NCI-H146 (cell line): ENCODE measurements at places on chromosomes 16 and 17.

- no peak for DNase-seq
Observed at GRCh38 chr17:5526821-5527598, 40.6 kb downstream of the MIS12 start.

GRCh38 chr16:85749771-85750145 is 1.1 kb downstream of the C16orf74 start:
- no peak for DNase-seq

GRCh38 chr17:3918372-3919122 is 2.3 kb upstream of the P2RX1 start:
- no peak for DNase-seq

DNA sequence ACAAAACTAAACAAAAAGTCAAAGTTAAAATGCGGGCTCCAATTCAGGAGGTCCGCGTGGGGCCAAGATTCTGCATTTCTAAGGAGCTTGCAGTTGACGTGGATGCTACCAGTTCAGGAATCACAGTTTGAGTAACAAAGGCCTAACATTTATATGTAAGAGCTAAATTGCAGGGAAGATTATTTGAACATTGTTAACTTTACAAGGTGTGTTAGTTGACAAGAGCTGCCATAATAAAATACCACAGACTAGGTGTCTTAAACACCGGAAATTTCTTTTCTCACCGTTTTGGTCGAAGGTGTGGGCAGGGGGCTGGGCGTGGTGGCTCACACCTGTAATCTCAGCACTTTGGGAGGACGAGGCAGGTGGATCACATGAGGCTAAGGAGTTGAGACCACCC is 24.8 kb upstream of the CMIP start:
- DNase-seq = no peak

GRCh38 chr17:22277595-22277994 is 585.3 kb downstream of the KCNJ18 start:
- DNase-seq = no peak

DNA sequence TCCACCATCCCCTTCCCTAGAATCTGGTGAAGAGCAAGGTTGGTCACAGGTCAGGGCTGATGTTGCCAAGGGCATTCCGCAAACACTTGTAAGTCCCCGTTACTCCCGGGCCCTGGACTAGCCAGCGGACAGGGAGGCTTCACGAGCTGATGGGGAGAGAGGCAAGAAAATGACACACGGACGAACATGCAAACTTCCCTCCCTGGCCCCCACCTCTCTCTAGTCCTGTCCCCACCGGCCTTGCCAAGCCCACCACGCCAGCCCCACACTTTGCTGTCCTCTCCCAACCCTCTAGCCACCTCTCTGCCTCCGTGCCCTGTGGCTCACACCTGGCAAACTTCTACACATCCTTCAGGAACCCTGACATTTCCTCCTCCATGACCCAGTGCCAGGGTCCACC is 54.8 kb downstream of the RPH3AL start:
- no peak for DNase-seq

- DNase-seq = no peak
Observed at GRCh38 chr17:58527306-58527705, 12.9 kb upstream of the MTMR4 start.

DNA sequence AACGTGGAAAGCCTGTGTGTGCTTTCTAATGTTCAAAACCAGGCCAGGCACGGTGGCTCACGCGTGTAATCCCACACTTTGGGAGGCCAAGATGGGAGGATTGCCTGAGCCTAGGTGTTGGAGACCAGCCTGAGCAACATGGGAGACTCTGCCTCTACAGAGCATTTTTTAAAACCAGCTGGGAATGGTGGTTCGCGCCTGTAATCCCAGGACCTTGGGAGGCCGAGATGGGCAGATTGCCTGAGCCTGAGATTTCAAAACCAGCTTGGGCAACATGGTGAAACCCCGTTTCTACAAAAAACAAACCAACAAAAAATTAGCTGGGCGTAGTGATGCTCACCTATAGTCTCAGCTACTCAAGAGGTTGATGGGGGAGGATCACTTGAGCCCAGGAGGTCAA is 26.4 kb downstream of the RNF213 start:
- DNase-seq = no peak

DNA sequence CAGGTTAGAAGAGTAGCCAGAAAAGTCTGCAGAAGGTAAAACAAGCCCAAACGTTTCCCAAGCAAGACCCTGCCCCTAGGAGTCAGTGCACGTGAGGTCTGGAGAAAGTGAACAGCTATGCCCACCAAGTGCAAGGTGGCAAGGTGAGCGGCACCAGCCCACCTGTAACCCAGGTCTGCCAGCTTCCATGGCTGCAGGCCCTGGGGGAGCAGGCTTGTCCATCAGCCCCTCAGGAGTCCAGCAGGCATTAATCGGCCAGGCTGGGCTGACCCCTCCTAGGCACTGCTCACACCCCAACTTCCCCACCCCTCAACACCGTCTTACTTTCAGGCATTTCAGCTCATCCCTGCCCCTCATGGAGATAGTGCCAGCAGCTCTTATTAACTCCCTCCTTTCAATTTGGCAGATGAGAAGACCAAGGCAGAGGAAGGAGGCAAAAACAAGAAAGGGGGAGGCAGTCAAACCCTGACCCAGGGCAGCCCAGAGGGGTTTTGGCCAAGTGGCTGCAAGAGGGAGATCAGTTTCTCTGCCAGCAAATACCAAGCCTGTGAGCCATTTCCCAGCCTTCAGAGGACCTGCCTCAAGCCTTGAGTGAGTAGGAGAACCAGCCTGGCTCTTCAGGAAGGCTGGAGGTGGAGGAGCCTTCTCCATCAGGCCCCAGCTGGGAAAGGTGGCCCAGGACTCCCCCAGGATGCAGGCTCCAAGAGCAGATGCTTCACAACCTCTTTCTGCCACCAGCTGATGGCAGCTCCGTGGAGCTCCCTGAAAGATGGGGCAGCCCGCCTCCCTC is 14.7 kb downstream of the BEAN1 start:
- DNase-seq = no peak

DNA sequence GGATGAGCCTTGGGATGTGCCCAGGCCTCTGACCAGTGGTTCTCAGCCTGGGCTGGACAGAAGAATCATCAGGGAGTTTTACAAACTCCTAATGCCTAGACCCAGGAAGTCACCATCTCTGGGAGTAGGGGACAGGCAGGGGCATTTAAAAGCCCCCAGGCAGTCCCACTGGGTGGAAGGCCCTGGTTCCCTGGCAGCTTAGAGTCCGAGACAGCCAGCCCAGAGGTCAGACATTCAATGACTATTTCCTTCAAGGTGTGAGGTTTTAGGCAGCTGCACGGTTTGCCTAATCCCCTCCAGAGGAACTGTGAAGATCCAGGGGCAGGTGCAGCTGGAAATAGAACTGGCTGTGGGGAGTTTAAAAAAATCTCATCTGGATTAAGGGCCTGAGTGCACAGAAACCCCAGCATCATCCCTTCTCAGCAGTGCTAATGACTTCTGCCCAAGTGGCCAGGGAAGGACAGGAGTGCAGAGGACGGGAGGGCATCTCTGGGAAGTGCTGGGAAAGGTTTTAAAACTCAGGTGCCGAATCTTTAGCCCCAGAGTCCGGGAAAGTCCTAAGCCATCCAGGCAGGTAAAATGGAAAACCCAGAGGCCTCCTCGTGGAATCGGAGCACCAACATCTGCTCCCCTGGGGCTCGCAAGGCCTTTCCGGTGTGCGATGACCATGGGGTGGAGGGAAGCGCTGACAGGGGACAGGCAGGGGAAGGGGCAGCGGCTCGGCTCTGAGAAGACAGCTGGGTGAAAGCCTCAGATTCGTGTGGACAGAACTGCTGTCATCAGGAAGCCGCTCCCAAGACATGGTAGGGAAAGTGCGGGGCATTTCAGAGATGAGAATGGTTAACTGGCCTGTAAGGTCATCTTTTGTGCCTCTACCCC is 1.5 kb upstream of the LGALS3BP start:
- DNase-seq = no peak

GRCh38 chr16:70572926-70573270 is 49.3 kb downstream of the SF3B3 start:
- DNase-seq = no peak

GRCh38 chr16:59683709-59684108 is 949.6 kb upstream of the GOT2 start:
- no peak for DNase-seq

- DNase-seq = no peak
Observed at GRCh38 chr17:57990037-57990436, 2.0 kb upstream of the VEZF1 start.

DNA sequence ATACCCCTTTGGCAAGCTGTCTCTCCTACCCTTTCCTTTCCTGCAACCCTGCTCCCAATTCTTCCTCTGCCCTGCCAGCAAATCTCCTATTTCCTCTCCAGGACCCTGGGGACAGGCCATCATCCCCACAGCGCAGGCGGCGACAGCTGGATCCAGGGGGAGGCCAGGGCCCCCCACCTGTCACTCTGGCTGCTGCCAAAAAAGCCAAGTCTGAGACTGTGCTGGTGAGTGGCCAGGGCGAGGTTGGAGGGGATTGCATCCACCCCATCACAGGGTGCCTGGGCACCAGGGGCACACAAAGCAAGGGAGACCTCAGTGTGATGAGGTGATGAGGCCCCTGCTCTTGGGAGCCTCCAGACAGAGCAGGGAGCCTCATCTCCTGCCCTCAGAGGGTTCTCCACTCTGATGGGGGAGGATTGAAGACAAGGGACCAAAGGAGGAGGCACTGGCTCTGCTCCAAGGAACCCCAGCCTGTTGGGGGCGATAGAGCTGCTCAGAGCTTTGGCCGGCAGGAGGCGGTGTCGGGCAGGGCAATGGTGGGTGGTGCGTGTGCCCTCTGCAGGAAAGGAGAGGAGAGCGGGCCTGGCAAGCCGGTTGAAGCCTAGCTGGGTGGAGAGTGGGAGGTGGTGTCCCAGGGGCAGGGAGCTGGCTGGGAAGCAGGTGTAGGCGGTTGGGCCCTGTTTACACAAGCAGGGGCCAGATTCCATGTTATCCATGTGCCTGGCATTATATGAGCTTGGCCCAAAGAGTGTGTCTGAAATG is 15.6 kb upstream of the PDK2 start:
- DNase-seq = no peak

GRCh38 chr16:48382131-48382530 is 3.1 kb downstream of the SIAH1 start:
- no peak for DNase-seq

DNA sequence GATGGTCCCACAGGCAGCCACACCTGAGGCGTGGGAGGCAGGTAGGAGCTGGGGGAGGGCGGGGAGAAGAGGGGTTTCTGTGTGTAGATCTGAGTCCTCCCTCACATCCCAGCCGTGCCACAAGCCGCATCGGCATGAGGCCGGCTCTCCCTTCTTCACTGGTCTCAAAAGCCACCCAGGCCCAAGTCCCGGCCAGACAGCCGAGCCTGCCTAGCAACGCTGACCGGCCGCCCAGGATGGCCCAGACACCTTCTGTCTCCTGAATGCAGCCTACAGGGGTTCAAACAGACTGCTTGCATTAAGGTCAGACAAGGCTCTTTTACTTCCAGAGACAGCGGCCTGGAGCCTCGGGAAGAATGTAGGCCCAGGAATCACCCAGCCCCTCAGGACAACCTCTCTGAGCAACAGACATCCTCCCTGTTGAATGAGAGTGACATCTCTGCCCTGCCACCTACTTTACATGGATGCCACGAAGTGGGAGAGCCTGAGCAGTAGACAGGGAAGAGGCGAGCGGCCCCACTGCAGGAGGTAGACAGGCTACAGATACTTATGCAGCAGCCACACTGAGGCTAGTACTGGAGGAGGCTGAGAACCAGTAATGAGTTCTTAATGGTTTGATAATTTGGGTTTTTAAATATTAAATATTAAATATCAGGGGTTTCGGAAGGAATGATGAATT is 69.6 kb downstream of the N4BP1 start:
- DNase-seq = no peak

DNA sequence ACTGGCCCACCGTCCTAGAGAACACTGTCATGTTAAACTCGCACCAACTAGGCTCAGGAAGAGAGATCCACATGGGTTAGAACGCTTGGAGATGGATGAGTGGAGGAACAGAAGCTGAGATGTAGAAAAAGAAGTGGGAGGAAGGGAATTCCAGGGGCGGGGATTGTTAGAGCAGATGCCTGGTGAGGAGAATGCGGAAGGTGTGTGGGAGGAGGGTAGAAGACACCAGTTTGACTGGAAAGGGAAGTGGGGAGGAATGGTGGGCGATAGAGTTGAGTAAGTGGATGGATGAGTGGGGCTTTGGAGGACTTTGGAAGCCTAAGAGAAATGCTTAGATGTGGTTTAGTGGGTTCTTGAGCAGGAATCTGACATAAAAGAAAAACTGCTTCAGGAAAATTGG is 37.4 kb downstream of the DHX38 start:
- DNase-seq = no peak

DNA sequence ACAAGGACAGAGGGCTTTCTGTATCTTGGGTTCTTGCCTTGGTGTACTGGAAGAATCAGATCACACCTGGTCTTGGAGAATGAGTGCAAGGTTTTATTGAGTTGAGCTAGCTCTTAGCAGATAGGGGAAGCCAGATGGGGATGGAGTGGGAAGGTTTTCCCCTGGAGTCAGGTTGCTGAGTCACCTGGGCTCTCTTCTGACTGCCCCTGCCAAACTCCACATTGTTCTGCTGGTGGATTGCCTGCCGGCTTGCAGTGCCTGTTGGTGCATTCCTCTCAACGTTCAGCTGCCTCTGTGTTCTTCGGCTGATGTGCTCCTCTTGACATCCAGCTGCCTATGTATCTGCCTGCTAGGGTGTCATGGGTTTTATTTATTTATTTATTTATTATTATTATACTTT is 1431.1 kb downstream of the CDH8 start:
- DNase-seq = no peak

DNA sequence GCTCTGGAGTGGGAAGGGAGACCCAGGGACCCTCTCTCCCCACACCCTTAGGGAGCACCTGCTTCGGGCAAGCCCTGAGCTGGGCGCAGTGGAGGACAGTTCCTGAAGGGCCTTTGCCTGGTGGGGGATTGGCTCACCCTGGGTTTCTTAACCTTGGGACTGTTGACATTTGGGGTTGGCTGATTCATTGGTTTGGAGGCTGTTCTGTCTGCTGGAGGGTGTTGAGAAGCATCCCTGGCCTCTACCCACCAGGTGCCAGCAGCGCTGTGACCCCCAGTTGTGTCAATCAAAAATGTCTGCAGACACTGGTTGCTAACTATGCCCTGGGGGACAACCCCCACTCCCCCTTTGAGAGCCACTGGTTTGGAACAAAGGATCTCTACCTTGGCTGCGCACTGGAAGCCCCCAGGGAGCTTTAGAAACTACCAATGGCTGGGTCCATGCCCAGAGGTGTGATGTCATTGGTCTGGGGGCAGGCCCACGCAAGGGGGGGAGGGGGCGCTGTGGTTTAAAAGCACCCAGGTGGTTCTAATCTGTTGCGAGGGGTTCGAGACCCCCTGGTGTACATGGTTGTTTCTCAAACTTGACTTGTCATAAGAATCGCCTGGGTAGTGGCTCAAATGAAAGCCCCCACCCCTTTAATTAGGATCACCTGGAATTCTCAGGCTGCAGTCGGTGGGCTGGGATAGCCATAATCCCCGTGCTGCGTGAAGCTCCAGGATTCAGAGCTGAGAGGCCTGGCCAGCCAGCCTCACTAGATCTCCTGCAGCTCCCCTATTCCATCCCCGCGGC is 151.9 kb upstream of the GSE1 start:
- DNase-seq = peak; percentile 52

DNA sequence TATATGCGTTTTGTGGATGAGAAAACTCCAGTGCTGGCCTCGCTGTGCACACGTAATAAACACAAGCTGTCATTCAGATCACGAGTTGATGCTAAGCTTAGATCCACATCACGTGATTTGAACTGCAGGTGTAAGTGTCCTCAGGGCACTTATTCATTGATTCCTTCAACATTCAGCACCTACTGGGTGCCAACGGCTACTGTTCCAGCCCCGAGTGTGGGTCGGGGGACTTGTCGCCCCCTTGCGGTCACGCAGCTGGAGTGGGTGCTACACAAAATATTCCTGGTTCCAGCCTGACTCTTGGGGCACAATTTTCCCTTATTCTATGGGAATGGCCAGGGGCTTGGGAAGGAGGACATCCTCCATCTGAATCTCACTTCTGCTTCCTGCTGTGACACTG is 29.9 kb upstream of the GINS2 start:
- DNase-seq = peak; percentile 32
